Sigmoid colon (tissue), 7 donors: ENCODE measurements at places on chromosomes 2 and 18. TPM values are rescaled to one million over a fixed set of nuclear protein-coding genes. Genes with fewer than 3 reads are reported as not detected.

GRCh38 chr2:203840655-203841205 is 26.8 kb upstream of the CTLA4 start:
- DNase-seq, result no peak

- no peak for DNase-seq
Observed at GRCh38 chr18:13892098-13892497, 23.2 kb downstream of the MC2R start.

GRCh38 chr2:233952335-233952734 is 35.2 kb downstream of the TRPM8 start:
- DNase-seq, result no peak

DNA sequence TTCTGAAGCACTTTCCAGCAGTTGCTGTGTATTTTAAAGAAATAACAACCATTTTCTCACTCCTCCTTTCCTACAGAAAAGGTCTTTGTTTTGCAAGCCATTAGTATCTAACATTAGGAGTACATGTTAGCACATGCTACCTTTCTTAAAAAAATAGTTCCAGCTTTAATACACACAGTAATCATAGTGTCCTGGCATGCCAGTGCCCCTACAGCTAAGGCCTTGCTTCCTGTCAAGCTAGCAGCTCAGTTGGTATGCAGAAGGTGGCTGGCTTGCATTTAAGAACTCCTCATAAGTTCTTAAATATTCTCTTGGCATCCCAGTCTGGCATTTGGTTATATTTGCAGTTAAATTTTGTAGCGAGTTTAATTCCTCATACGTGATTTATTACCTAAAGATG is 141.3 kb upstream of the IL1R2 start:
- DNase-seq, result no peak

The VWA3B gene
- 0.55 TPM for total RNA-seq

The IGFBP5 gene
- 254 TPM for total RNA-seq

The SP140 gene
- total RNA-seq, result not detected

The RESP18 gene
- not detected for total RNA-seq
